ENCODE measurements at places on chromosomes 13 and 19.

GRCh38 chr13:78404846-78405360, 198.4 kb downstream of the POU4F1 start:
- DNase-seq: no peak

- DNase-seq: no peak
These were observed 23.2 kb upstream of the SERTM1 start for GRCh38 chr13:36650611-36651010.

GRCh38 chr13:23472189-23472588, 38.7 kb upstream of the SACS start:
- no peak for DNase-seq

DNA sequence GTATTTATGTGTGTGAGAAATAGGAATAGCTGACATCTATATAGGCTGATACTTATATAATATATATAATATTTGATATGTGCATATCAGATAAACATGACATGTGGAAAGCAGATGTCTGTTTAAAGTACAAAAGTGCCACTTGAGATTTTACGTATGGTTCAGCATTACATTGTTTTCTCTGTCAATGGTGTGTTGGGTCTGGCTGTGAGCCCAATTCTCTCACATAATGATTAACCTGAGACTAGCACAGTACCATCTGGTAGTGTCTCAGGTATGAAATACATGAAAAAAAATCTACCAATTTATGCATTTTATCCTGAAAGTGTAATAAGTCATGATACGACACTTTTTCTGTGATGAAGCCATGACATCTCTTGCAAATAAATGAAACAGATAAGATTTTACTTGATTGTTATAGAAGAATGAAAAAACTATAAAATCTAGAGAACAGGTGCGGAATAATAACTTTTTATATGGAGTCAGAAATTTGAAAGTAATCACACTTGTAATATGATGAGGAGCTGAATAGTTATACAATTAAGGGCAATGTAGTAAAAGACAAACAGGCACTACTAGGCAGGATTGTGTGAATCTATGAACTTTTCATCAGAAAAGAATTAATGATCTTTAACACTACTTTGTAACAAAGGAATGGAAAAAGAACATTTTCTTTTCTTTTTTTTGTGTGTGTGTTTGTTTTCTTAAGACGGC, 1405.0 kb downstream of the OLFM4 start:
- no peak for DNase-seq

- no peak for DNase-seq
These were observed 694 bp upstream of the ZIC5 start for GRCh38 chr13:99972190-99972731.

- no peak for DNase-seq
These were observed 596.5 kb upstream of the KLF12 start for GRCh38 chr13:74730556-74731331.

DNA sequence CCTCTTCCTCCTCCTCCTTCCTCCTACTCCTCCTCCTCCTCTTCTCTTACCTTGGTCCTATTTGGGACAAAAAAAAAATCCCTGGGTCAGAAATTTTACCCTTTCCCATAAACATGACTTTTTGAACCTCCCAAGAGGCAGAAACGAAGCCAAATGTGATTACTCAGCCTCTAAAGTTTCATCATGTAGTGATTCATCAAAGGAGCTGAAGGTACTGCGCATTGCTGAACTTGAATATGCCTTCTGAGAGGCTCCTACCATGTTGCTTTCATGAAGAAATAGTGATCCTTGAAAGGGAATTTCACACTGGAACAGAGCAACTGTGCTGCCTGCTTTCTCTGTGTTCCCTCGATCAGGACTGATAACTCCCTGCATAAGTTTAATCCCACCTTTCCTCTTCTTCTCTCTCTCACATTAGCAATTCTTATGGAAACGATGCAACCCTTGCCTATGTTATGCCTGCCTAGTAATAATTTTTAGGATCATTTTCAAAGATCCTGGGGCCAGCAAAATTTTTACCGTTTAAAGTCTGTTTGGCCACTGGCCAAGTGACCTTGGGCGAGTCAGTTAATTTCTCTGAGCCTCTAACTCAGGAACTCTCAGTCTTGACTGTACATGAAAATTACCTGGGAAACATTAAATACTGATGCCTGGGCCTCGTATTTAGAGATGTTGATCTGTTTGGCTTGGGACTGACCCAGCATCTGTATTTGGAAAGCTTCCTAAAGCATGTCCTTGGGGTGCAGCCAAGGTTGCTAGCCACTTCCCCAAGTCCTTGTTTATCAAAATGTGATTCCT, 149.5 kb downstream of the DCT start:
- no peak for DNase-seq

DNA sequence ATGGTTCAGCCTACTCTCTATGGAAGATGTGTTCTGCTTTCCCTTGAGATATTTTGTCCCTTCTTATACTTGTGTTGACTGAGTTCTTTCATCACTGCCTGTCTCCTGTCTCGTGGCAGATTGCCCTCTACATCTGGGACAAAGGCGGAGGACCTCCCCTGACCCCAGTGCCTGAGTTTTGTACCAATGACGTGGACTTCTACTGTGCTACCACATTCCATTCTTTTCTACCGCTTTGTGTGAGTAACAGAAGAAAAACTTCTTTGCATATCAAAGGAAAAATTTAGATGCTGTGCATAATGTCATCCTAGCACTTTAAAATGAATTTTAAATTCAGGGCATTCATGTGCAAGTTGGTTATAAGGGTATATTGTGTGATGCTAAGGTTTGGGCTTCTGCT, 74.6 kb downstream of the B3GLCT start:
- DNase-seq: no peak

DNA sequence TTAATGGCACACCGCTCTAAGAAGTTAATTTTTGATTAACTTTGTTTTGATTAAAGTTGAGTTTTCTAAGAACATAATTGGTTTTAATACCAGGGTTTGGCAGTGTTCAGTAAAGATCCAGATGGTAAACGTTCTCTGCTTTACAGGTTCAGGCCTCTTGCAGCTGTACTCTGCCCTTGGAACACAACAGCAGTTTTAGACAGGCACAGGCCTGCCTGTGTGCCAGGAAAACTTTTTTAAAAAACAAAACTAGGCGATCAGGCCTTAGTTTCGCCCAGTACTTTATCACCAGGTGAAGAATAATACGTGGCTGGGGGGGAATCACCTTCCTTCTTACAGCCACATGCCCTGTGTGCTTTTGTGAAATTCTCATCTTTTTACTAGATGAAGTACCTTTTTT, 38.0 kb upstream of the TEX29 start:
- no peak for DNase-seq

DNA sequence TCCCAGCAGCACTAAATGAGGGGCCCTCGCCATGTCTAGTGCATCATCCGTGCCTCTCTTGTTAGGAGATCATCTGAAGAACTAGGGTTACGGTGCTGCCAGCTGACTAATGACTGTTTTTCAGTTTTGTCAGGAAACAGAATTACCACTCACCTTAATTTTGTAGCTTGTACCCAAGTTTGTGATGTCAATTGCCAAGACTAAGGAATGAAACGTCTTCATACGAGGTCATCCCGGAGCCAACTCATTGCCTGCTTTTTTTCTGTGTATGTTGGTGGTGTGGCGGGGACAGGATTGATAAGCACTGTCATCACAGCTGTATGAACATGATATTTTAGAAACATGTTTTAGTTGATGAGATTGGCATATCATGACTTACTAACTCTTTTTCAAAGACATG, 100.6 kb downstream of the TNFRSF19 start:
- peak; percentile 26 for DNase-seq

DNA sequence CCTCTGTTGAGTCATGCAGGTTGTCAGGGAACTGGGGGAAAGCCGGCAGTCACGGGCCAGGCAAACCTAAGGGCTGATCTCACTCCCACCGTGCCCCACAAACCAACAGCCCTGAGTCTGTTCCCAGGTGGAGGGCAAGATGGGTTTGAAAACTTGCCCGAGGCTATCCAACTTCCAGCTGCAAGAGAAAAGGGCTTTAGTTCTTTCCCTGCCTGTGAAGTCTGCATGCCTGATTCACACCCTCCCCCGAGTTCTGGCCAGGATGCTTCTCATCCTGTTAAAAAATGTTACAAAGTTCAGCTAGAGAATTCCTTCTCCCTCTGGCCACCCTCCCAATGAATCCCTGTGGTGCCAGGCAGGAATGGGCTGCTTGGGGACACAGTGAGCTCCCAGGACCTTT, 33.1 kb downstream of the MYO16 start:
- no peak for DNase-seq

DNA sequence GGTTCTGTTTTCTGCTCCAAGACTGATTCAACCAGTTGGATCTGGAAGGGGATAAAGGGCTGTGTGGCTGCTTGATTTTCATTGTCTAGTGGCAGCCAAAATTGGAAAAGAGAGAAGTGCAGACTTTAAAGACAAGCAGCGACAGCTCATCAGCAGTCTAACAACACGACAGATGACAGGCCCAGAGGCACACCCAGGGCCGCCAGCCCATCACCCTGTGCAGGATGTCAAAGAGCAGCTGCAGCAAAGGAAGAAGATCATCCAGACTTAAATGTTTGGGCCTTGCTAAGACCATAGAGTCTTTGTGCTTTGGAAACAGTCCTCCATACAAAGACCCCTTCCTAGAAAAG, 421.0 kb upstream of the KLF12 start:
- no peak for DNase-seq

DNA sequence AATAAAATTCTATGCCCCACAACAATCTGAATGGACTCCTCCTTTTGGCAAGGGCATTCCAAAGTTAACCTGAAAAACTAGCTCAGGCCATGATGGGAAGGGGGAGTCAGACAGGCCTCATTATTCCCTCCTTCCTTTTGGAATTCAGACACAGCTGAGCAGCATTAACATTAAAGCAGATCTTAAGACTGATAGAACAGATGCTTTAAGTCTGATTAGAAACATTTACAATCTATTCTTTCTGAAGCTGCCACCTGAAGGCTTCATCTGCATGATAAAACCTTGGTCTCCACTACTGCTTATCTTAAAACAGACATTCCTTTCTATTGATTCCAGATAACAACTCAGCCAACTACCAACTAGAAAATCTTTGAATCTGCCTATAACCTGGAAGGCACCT, 98.9 kb downstream of the UGGT2 start:
- DNase-seq: no peak

GRCh38 chr19:49468746-49469447, 5.1 kb upstream of the FLT3LG start:
- DNase-seq: peak; percentile 30

DNA sequence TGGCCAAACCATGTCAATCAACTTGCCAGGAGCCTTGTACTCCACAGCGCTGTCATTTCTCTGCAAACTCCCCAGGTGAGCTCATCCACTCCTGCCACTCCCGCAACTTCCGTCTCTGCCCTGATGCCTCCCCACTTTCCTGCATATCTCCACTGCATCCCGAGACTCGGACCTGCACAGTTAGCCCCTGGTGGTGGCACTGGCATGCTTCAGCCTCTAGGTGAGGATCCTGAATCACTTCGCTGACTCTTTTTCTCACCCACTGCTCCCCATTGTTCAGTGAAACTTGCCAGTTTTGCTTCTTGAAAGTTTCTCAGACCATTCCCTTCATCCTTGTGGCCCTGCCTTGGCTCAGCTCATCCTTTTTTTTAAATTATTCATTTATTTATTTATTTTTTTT, 3.4 kb upstream of the CTU1 start:
- no peak for DNase-seq

- DNase-seq: no peak
These were observed 20.1 kb upstream of the MIER2 start for GRCh38 chr19:364496-365287.

GRCh38 chr19:36449059-36449670, 30.7 kb upstream of the ZFP82 start:
- no peak for DNase-seq

GRCh38 chr19:56252699-56253422, 19.7 kb upstream of the EDDM13 start:
- peak; percentile 61 for DNase-seq

DNA sequence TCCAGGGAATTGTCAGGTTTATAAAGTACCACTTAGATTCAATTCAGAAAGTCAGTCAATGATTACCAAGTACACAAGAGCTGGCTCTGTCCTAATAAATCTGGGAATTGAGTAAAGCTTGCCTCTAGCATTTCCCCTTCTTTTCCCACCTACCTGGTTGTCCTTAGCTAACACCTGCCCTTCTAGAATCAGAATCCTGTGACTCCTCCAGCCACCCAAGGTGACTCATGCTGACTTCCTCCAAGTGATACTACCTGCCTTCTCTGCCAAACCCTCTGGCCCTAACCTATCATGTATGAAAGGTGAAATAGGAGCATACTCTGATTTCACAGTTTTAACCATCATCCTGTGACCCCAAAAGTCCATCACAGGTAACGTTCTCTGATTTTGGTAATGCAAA, 151.2 kb downstream of the DIAPH3 start:
- DNase-seq: peak; percentile 9

DNA sequence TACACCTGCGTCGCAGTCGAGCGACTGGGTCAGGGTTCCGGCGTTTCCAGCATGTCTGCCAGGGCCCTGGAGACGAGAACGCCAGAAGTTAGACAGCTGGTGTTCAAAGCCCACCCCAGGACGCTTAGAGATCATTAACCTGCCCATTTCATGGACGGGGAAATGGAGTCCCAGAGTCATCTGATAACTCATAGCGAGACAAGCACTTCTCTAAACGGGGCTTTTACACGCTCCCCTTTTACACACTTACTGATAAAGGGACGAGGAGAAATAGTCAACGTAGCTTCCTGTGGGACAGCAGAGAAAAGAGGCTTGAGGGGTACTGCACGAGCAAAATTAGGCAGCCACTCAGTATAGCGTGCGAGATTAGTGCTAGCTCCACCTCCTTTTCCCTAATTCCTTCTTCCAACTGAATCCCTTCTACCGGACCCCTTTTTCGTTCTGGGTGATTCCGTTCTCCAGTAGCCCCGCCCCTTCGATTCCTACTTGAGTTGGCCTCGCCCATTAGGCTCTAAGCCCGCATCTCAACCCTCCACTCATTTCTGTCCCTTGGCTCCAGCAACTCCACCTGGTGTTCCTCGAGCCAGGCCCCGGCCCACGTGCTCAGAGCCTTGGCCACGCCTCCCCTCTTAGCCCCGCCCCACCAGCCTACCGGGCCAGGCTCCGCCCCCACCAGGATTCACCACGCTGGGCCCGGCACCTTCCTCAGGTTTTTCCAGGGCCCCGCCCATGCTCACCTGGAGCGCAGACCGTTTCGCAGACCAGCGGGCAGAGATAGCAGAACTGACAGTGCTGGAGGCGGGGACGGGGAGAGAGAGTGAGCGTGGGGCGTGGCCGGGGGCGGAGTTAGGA, 3.7 kb downstream of the HRC start:
- DNase-seq: peak; percentile 48

- DNase-seq: no peak
These were observed 21.4 kb downstream of the MAP4K1 start for GRCh38 chr19:38596057-38596981.

DNA sequence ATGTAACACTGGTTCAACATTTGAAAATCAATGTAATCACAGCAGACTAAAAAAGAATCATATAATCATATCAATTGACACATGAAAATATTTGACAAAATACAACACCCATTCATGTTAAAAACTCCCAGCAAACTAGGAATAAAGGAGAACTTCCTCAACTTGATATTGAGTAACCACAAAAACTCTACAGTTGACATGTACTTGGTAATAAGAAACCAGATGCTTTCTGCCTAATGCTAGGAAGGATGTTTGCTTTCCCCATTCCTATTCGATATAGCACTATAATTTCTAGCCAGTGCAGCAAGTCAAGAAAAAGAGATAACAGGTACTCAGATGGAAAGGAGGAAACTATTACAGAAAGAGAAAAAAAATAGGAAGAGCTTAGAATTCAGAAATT, 26.9 kb downstream of the UFM1 start:
- no peak for DNase-seq

- DNase-seq: peak; percentile 67
These were observed 5.9 kb upstream of the EHD2 start for GRCh38 chr19:47707135-47707925.

- no peak for DNase-seq
These were observed 39.1 kb downstream of the GPR180 start for GRCh38 chr13:94640721-94641120.
